ENCODE measurements at places on chromosomes 1 and 21.

DNA sequence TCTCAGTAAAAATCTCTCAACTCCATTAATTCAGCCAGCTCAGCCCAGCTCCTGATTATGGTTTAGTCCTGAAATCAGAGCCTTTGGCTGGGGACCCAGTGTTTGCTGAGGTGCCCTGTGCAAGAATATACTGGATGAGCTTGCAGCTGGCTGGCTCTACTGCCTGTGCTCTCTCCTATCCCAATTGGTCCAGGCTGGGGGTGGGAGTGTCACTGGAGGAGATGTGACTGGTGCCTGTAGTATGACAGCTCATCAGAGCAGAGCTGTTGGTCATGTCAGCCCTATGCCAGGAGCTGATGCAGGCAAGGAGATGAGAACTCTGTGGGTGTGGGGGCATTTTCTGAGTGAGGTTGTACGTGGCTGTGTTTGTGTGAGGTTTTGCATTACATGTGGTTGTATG is 87.0 kb downstream of the TNR start:
- DNase-seq: no peak

DNA sequence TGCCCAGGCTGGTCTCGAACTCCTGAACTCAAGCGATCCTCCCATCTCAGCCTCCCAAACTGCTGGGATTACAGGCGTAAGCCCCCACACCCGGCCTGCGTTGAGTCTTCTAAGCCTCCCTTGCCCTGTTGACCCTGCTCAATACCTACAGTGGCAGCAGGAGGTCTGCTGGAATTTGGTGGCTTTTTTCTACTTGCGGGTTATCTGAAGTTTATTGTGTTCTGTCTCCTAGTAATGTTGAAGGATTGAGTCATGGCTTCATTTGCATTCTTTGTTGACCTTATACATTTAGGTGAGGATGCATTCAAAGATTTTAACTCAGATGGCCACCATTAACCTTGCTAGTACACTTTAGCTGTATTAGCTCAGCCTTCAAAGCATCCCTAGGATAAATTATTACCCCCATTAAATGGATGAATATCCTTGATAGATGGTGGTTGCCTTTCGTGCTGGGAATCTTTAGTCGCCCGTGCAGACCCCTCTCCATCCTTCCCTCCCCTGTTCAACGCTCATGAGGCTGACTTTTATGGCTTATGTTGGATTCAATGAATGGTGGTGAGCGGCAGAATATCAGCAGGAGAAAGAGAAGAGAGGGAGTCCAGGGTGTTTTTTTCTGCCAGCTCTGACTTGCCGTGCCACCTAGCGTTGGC is 9.7 kb upstream of the NPPB start:
- no peak for DNase-seq

GRCh38 chr1:77910116-77910515 is 21.7 kb downstream of the NEXN start:
- DNase-seq: no peak

DNA sequence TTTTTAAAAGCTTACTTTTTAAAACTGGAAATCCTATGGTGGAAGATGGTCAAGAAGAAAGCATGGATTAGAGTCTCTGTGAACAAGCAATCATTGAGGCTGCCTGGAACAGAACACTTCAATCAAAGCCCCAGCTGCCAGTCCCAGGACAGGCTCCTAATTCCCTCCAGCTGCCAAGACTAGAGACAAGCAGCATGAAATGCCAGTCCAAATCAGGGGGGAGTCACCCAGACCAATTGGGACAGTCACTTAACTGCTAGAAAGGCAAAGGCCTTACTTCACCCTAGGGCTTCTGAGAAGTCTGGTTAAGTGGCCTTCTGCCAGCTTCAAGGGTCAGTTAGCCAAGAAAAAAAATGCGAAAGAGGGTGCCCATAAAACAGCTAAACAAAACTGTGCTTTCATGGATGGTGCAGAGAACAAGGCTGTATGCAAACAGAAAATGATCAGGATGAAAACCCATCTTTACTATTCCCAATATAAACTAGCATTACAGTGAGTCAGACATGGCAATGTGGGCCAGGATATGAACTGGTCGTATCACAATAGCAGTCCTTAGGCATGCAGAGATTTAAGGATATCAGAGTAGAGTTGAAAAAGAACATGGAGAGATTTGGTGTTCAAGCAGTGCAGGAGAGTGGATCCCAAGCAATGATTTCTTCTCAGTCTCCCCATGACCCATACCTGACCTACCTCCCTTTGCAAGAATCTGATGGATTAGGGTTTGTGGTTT is 31.0 kb upstream of the MAN1A2 start:
- DNase-seq: no peak

Measured in NCI-H1105 (cell line).